DMS 273 treated with DMSO at 0.1 percent for 48 hours (cell line): ENCODE measurements at places on chromosomes 13 and 19.

GRCh38 chr13:99652141-99652540 is 150.9 kb downstream of the TM9SF2 start:
- no peak for DNase-seq

- no peak for DNase-seq
Observed at GRCh38 chr19:42166316-42166715, 34.1 kb upstream of the POU2F2 start.

DNA sequence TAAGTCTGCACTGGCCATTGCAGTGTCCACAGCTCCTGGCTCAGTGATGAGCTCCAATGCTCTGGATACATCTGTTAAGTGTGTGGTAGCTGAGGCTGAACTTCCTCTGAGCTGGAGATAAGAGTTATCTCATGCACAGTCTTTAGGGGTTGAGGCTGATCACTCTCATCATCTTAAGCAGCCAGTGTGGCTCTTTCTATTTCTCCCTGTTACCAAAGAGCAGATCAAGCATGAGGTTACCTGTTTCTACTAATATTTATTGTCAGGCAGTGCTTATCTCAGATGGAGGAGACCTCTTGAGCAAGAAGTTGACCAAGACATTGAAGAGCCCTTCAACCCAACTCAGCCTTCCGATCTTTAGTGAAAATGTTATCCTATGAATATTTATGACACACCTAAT is 6.6 kb upstream of the OR10H2 start:
- DNase-seq, result no peak

- DNase-seq, result no peak
Observed at GRCh38 chr19:4120559-4121272, 3.2 kb downstream of the MAP2K2 start.

GRCh38 chr13:79183231-79183630 is 222.8 kb downstream of the RBM26 start:
- DNase-seq, result no peak

DNA sequence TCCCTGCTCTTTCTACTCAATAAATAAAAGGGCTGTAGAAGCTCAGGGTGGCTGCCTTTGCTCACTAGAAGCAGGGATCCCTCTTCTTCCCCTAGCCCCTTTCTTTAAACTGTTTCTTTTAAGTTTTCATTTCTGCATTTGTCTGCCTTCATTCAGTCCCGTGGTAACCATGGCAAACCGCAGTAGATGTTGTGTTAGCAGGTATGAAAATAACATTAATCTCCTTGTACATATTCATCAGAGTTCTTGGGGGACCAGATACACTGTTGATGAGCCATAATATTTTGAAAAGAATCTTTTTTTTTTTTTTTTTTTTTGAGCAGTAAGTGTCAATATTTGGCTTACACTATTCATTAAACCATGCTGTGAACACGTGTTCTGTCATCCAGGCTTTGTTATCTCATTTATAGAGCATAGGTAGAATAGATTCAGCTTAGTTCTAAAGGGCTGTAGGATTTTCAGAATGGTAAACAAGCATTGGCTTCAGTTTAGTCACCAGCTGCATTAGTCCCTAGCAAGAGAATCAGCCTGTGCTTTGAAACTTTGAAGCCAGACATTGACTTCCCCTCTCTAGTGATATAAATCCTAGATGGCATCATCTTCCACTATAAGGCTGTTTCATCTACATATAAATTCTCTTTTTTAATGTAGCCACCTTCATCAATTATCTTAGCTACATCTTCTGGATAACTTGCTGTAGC is 59.4 kb upstream of the SPRY2 start:
- no peak for DNase-seq

GRCh38 chr19:5623397-5624017 is 624 bp downstream of the SAFB start:
- no peak for DNase-seq

DNA sequence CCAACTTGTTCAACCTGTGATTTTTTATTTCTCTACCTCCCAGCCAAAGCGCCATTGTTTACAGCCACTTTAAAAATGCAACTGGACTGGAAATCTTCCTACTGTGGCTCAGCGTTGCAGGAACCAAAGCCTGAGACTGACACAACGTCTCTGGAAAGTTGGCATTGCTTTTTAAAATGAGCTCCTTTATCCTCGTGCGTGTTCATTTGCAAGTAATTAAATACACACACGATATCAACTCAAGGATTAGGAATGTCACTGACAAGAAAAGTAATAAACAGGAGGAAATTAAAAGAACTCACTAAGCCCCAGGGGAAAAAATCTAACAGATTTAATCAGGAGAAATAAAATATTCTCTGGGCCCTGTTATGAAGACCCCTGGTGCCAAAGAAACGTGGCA is 184.6 kb upstream of the IRS2 start:
- no peak for DNase-seq

DNA sequence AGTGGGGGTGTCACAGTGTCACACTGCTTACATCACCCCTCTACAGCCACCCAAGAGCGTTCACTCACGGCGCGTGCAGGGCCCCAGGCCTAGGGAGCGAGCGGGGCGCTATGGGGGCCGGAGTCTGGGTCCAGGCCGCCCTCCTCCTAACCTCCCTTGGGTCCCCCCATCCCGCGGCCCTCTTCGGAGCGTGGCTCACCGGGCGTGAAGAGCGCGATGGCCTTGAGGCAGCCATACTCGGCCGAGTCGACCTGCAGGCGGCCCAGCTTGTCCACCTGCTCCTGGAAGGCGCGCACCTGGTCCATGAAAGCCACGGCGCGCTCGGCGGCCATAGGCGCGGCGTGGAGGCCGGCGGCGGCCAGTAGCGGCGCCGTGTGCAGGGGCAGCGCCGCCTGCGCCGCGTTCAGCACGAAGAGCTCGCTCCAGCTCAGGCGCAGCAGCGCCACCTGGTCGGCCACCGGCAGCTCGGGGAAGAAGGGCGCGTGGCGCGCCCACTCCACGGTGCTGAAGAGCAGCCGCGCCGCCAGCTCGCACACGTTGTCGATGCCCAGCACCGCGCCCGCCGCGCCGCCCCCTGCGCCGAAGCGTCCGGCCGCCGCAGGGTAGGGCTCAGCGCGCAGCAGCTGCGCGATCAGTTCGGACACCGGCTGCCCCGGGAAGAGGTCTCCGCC is 9.4 kb downstream of the OCEL1 start:
- DNase-seq, result no peak

- no peak for DNase-seq
Observed at GRCh38 chr13:96003304-96003703, 49.9 kb downstream of the UGGT2 start.

DNA sequence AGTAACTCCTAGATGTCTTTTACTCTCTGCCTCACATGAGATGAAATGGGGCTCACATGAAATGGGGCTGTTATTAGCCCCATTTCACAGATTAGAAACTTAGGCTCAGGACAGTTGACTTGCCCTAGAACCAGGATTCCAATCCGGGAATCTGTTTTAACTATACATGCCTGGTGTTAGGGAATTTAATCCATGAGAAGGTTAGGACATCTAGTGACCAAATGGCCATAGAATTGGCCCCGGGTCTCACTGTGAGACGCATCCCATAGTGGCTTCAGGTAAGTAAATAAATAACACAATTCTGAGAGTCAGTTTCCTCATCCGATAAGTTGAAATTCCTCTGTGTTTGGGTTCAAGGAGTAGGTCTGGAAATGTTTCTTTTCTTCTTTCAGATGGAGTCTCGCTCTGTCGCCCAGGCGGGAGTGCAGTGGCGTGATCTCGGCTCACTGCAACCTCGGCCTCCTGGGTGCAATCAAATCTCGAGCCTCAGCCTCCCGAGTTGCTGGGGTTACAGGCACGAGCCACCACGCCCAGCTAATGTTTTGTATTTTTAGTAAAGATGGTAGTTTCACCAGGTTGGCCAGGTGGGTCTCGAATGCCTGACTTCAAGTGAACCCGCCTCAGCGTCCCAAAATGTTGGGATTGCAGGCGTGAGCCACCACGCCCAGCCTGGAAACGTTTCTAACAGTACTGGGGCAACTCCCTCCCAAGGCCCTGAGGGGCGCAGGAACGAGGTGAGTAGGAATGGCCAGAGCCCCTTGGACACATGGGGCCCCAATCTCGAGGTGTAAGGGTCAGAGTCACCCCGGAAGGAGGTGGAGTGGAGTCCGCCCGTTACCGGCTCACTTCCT is 1.2 kb upstream of the ZNF574 start:
- no peak for DNase-seq

DNA sequence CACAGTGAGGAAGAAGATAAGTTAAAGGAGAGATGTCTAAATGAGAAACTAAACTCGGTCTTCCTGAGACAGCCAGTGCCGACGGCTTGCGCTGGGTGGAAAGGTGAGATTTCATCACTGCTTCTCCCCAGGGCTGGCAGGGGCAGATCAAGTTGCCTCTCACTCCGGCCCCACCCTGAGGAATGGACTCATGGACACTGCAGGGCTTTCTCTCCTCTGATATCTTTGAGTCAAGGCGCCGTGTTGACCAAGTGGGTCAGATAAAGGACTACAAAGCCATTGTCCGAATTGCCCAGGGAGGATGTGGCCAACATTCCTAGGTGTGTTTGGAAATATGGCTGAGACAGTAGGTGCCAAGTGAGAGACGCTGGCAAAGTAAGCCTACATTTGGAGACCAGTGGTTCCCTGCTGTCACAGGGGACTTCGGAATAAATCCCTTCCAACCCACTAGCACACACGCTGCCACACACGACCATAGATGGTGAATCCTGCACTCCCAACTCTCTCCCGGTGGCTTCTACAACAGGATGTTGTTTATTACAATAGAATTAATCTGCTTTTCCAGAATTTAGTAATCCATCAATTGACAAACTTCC is 156.5 kb upstream of the TSC22D1 start:
- DNase-seq, result no peak

DNA sequence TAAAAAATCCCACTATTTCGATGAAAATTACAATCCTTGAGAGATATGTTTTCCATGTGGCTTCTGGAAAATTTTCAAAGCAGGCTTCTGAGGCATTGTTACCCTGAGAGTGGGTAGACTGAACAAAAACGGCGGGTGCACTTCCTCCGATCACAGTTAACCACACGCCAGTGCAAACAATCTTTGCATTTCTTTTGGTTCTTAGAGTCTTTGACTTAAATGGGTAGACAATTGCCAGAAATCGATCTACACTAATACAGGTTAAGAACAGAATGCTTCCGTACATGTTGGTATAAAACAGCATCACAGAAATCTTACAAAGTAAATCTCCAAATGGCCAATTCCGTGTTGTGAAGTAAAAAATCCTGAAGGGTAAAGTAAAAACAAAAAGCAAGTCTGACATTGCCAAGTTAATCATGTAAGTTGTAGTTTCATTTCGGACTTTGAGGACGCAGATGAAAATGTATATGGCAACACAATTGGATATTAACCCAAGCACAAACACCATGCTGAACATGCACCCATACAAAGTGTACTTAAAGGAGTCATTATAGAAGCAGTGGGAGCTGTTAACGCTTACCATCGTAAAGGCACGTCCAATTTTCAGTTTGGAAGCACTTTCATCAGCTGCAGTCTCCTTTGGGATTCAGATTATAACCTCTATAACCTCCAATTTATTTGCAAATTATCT is 927 bp downstream of the LPAR6 start:
- DNase-seq, result no peak

GRCh38 chr13:104365430-104365829 is 1299.2 kb upstream of the SLC10A2 start:
- DNase-seq, result no peak

DNA sequence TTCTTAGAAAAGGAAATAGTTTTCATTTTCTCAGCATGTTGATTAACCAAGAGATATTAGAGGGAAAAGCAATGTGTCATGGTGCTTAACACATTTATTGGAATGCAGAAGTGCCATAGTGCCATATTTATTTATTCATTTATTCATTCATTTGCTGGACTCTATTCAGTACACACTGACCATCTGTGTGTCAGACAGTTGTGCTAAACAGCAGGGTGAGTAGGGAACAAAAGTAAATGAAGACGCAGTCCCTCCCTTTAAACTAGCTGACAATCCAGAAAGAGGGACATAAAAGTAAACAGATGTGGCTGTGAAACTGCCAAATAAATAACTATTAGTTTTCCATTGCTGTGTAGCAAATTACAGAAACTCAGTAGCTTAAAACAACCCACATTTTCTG is 323.7 kb downstream of the MTUS2 start:
- DNase-seq, result no peak

- DNase-seq, result no peak
Observed at GRCh38 chr13:46783504-46783903, 13.5 kb downstream of the ESD start.

- DNase-seq, result peak; percentile 87
Observed at GRCh38 chr13:105083992-105084391, 1451.5 kb downstream of the EFNB2 start.

DNA sequence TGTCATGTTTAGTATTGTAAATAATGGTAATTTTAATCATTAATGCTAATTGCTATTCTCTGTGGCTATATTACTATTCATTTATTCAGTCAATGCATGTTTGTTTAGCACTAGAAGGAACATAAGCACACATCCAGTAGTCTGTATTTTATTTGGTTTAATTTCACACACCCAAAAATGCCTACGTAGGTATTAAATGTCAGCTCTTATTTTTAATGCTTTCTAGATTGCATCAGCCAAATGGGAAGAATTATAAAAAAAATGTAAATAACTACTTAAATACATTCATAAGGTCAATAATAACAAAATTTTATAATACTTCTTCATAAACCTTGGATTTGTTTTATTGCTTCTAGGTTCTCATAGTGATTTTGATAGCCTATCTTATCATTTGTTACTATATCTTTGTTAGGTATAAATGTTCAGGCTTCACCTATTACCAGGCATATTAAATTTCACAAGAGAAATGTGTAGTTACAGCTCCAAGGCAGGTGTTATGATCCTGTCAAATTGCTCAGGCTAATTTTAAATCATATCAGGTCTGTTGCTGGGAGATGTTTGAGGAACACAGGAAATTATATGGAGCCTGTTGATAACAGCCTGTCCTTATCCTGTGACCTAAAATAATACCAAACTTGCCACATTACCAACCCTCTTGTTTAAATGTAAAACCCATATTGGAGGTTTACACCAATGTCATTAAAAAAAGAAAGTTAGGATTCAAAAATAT is 34.4 kb downstream of the ITGBL1 start:
- DNase-seq, result no peak

GRCh38 chr19:54390942-54391577 is 24.2 kb upstream of the TTYH1 start:
- no peak for DNase-seq

DNA sequence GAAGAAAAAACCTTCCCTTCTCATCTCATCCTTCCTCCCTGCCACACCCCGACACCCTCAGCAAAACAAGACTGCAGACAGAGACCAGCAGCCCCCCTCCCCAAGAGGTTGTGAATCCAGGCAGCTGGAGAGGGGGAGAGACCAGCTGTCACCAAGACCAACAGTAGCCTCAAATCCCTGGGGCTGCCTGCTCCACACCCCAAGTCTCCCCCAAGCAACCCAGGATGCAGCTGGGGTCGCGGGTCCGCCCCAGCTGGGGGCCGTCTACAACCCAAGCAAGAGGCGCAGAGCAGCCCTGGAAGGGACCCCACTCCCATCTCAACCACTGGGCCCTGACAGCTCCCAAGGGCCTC is 7.1 kb downstream of the KLF16 start:
- peak; percentile 43 for DNase-seq
